Right lung (tissue), 10 donors: ENCODE measurements at places on chromosomes 1 and 21. TPM values are rescaled to one million over a fixed set of nuclear protein-coding genes. Genes with fewer than 3 reads are reported as not detected.

- DNase-seq: no peak
These were observed 83.6 kb upstream of the CNTN2 start for GRCh38 chr1:204959374-204959773.

- DNase-seq: no peak
These were observed 20.6 kb upstream of the SAMD13 start for GRCh38 chr1:84280912-84281311.

GRCh38 chr21:37636152-37636860, 269.7 kb downstream of the DYRK1A start:
- no peak for DNase-seq

- no peak for DNase-seq
These were observed 19.6 kb downstream of the EIF4G3 start for GRCh38 chr1:21157054-21157453.

DNA sequence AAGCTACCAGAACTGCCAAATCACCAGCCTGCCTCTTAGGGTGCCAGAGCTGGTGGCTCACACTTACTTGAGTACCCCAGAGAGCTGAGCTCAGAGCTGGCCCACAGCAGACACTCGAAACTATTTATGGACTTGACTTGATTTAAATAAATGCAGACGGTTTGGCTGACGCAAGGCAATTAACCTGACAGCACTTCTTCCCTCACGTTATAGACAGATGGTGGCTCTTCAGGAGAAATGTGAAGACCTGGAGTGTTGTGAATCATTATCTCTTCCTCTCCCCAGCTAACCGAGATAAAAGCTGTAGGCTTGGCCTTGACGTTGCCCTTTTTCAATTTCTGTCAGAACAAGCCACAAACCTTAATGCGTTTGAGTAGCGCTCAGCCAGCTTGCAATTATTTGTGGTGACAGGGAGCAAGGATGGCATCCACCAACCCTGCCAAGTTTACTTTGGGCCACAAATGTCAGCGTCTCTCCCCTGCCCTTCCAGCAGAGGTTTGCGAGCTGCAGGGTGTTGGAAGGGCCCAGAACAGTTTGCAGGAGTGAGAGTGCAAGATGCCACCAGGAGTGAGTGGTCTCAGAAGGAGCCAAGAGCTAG, 34.0 kb upstream of the BCAR3 start:
- DNase-seq: no peak

GRCh38 chr1:31694964-31695313, 8.9 kb downstream of the COL16A1 start:
- no peak for DNase-seq

GRCh38 chr1:46812996-46813857, 14.4 kb downstream of the CYP4B1 start:
- DNase-seq: no peak

GRCh38 chr1:55604179-55604578, 389.0 kb upstream of the USP24 start:
- DNase-seq: no peak

DNA sequence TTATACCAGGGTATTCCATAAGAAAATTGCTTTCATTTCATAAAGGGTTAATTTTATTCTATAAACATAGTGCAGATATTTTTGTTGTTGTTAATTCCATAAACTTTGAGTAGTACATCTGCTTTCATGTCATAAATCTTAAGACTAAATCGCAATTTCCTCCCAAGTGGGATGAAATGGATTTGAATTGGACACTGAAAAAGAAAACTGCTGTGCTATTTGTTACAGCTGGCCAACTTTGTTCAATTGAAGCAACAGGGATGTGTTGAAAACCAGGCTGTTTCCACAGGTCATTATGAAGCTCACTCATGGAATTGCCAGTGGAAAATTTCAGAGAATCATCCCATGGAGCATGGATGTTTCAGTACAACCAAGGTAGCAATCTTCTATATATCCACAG, 252.5 kb upstream of the RGS18 start:
- no peak for DNase-seq

DNA sequence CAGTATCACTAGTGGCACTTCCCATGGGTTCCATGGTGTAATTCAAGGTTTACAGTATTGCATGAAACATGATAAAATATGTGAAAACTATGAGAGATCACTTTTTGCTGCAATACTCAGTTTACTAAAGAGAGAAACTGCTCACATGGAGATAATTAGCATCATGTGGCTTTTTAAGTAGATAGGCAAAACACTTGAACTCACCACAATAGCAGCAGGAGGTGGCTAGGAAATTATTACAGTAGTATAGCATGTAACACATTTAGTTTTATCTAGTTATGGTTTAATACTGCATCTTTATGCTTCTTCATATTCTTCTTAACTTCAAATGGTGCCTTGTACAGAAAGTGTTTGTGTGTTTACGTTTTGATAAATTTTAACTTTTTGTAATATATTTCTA, 698.5 kb upstream of the BRINP3 start:
- DNase-seq: no peak

GRCh38 chr1:214199585-214199984, 81.4 kb upstream of the SMYD2 start:
- no peak for DNase-seq

- DNase-seq: no peak
These were observed 25.7 kb upstream of the SELENON start for GRCh38 chr1:25774206-25774803.

- DNase-seq: no peak
These were observed 47.0 kb upstream of the POU2F1 start for GRCh38 chr1:167173516-167174184.

- DNase-seq: no peak
These were observed 184.3 kb downstream of the CYYR1 start for GRCh38 chr21:26388731-26389231.

DNA sequence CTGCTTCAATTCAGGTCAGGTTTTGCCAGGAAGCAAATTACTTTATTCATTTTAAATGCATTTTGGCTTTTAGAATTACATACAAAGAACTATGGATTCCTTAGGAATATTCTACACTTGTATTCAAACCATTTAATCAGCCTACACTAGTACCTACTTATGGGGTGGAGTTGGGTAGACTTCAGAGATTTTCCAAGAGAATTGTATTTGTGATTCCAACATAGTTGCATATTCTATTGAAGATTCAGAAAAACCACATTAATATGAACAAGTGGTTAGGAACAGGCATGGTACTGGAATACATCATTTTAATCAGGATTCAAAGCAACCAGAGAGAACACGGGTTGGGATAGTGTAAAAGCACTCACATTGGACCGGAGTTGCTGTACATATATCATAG, 33.4 kb downstream of the LUZP1 start:
- no peak for DNase-seq

- DNase-seq: no peak
These were observed 34.4 kb downstream of the WLS start for GRCh38 chr1:68197891-68198290.

DNA sequence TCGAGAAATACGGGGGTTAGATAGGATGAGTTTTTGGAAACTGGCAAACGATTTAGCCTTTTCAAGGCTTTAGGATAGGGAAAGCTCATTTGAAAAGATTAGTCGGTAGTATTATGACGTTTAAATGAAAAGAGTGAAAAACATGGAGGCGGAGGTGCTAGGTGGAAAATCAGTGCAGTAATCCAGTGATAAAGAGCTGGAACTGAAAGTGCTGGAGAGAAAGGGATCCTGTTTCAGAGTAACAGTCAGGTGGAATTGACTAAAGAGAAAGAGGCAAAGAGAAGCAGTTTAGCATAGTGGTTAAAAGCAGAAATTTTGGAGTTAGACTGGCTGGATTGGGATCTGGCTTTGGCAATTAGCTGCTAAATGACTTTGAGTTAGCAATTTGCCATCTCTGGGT, 945 bp downstream of the WDR3 start:
- DNase-seq: no peak

- DNase-seq: no peak
These were observed 65.6 kb downstream of the SAMSN1 start for GRCh38 chr21:14480411-14481031.

GRCh38 chr21:29385934-29386520, 87.3 kb downstream of the BACH1 start:
- DNase-seq: no peak

- DNase-seq: no peak
These were observed 21.8 kb downstream of the KIF1B start for GRCh38 chr1:10232163-10232562.

DNA sequence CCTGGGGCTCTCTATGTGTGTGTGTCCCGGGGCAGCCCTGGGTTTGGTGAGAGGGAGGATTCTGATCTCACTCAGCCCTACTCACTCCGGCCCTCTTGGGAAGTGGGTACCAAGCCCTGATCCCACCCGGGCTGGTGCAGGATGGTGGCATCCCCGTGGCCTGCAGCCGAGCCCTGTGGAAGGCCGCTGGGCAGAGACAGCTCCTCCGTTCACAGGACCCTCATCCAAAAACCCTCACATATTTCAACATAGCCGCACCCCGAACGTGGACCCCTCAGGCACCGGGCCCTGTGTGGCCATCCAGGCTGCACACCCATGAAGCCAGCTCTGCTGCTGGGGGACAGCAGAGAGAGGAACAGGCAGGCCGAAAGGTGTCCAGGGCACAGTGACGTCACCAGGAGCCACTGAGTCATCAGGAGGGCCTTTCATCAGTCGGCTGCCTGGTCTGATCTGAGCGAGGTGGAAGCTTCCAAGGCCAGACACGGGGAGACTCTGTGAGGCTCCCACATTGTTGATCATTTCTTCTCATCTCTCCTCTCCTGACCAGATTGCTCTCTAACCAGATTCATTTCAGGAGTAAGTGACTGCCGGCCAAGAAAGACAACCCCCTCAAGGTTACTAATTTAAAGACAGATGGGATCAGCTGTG, 16.2 kb upstream of the GPR157 start:
- DNase-seq: no peak

DNA sequence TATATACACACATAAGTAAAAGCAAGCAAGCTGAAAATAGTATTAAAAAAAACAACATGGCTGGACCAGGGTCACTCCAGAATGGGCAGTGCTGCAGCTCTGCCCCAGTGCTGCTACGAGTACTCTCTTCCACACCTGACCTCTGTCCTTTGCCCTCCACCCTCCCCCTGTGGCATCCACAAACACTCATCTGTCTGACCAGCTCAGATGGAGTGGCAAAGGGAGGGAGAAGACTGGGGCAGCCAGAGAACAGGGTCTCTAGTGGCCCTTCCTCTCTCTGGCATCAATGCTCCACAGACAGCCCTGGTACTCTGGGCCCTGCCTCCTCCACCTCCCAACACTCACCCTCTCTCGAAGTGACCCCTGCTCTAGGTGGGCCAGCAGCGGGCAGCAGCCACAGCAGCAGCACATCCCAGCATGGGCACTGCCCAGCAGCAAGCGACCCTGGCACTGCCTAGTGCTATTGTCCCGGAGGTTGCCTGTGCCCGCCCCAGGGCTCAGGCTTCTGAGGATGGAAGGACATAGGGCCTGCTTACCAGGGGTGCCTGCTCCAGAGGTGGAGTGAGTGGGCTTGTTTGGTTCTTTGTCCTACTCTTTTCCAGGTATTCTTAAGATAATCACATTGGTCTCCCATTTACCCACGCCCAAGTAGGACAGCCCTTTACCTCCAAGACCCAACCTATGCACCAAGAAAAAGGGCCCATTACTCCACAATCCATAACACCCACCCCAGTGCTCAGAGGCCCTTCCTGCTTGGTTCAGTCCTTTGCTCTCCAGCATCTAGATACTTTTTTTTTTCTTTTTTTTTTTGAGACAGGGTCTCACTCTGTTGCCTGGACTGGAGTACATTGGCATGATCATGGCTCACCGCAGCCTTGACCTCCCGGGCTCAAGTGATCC, 6.2 kb downstream of the ARHGEF2 start:
- no peak for DNase-seq

- no peak for DNase-seq
These were observed 8.1 kb upstream of the POFUT2 start for GRCh38 chr21:45295576-45296365.

- no peak for DNase-seq
These were observed 43.5 kb downstream of the CHIA start for GRCh38 chr1:111334169-111334568.

- no peak for DNase-seq
These were observed 50.1 kb downstream of the ZNF281 start for GRCh38 chr1:200359610-200360163.

GRCh38 chr1:78464449-78464891, 26.3 kb upstream of the PTGFR start:
- DNase-seq: no peak

The EDN2 gene
- 0.67 TPM for polyA plus RNA-seq

The MATN1 gene
- 0.97 TPM for polyA plus RNA-seq

The BSND gene
- not detected for polyA plus RNA-seq

The C1QC gene
- polyA plus RNA-seq: 27.6 TPM

The FAM110D gene
- polyA plus RNA-seq: 1.2 TPM

The TNFRSF18 gene
- 0.29 TPM for polyA plus RNA-seq

The KCNH1 gene
- polyA plus RNA-seq: 0.07 TPM

The PTGFRN gene
- polyA plus RNA-seq: 40.5 TPM

The CNIH3 gene
- 8.3 TPM for polyA plus RNA-seq
